Stimulated activated CD4-positive, alpha-beta T cell treated with anti-CD3 and anti-CD28 coated beads, TNF-alpha, amount 100 ng/mL, for 24 hours (primary cell): ENCODE measurements at places on chromosomes 5 and 9.
A peak's percentile ranks its signal among the peaks of the same experiment; 100 is the strongest.

DNA sequence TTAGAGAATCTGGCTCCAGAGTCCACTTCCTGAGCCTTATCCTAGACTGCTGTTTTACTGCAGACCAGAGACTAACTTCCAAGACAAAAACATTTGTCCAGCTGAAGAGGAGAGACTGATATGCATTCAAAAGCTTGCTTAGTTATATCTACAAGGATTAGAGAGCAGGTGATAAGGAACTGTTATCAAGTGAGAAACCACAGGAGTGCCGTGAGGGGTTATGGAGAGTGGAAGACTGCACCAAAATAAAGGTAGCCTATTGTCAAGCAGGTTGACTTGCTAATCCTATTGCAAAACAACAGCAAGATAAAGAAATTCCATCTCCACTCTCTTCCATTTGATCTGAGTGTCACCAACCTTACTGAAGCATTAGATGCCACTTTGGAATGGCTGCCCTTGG is 139.1 kb downstream of the SCAMP1 start:
- no peak for DNase-seq

DNA sequence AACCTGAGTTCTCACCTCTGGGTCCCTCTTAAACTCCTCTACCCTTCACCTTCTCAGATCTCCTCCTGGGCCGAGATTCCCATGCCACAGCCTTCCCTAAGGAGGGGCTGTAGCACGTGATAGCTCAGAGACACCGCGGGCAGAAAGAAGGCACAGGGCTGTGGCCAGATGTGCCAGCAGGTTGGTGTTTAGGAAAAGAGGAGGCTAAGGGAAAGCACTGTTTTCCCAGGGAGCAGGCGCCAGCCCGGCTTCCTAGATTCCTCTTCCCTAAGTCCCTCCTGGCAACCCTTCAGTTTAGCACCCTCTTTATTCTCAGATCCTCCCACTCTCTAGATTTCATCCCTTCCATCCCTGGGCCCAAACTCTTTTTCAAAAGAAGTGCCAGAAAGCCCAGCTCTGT is 59.4 kb upstream of the CCNG1 start:
- DNase-seq: no peak

DNA sequence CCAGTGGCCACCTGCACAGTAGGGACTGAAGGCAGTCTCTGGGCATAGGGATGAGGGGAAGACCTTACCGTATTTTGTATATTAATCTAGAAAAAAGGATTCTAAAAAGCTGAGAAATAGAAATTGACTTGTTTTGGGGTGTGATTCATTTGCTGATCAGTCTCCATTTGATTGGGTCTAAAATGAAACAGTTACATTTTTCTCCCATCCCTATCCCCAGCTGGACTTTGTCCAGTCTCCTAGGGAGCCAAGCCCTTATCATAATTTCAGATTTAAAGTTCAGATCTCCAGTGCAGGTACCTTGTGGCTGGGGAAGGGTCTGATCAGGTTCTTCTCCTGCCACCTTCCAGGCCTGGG is 240.8 kb downstream of the FANCC start:
- no peak for DNase-seq

DNA sequence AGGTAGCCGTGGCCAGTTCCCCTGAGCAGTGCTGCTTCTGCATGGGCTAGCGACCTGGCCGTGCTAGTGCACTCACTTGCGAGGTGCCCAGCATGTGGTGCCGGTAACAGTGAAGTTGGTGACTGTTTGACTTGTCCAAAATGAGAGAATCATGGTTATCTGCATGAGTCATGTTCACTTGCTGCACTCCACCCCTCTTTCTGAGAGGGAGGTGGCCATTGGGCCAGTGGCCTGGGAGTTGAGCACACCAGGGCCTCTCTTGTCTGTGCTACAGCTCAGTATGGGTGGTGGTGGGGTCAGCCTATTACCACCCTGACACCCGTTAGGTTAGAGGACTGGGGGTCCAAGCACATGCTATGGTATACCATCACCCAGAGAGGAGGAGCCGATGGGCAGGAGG is 55.4 kb upstream of the GARNL3 start:
- DNase-seq: no peak

DNA sequence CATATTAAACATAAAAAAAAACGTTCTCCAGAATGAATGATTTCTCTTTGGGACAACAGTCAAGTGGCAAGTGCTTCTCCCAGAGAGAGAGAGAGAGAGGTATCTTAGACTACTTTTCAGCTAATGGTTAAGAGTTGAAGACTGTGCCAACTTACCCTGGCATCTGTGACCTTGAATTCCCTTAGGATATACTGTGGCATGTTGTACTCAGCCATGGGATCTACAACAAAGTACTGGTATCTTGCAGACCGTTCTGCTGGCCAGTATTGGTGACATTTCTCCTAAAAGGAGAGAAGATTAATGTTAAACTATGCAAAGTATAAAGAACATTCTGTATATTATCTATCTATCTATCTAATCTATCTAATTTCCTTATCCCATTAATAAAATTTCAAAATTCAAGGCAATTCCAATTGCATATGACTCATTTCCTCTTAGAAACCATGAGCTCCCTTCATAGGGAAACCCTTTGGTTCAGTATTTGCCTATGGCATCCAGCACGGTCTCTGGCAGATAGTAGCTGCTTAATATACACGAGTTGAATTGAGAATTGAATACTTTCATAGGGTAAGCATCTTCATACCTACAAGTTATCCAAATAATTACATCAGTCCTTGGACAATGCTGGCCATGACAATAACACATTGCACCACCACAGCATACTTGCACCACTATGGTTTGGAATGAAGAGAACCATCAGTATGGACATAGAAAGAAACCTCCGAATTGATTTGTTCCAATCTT is 539.4 kb upstream of the DMAC1 start:
- DNase-seq: no peak

DNA sequence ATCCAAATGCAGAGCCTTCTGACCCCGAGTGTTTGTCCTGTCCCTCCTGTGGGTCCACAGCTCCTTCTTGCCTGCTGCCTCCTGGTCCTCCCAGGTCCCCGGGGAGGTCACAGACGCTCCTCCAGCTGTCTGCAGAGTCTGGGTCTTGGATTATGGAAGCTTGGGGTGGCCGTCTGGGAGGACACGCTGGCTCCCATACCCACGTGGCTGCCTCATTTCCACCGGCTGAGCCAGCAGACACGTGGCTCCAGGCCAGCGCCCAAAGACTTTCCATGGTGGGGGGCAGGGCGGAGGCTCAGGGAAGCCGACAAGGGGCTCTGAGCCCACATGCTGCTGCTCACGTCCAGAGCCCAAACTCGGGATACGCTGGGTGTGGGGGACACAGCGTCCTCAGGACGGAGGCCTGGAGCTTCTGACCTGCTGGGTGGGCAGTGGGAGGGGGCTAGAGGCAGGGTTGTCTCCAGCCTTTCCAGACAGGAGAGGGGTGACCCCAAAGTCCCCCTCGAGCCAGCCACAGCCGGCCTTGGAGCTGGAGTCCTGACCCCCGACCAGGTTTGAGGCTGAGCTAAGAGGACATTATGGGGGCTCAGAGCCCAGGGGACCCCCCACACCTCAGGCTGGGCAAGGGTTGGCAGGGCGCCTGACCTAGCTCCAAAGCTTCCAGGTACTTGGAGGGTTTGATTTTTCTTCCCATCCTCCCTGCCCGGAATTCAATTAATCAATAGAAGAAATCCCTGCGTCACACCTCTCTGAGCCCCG is 24.2 kb upstream of the RNU6ATAC start:
- DNase-seq: no peak

DNA sequence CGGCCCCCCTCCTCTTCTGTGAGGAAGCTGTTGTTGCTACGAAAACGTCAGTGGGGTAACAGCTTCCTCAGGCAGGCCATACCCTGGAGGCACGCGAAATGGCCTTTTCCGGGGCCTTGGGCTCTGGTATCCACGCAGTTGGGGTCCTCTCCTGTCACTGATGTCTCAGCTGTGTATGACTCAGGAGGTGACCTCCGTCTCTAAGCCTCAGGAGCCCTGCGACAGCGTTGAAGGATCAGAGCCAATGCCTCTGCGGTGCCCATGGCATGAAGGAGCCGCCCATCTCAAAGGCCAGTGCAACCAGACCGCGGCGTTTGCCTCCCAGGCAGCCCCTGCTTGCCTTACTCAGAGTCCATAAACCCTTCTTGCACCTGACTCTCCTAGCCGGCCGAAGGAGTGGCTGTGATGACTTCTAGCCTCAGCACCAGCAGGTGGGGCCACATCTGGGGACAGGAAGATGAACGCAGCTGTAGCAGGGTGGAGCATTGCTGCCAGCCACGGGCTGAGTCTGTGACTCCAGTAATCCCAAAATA is 1.0 kb upstream of the MXD3 start:
- peak; percentile 59 for DNase-seq

DNA sequence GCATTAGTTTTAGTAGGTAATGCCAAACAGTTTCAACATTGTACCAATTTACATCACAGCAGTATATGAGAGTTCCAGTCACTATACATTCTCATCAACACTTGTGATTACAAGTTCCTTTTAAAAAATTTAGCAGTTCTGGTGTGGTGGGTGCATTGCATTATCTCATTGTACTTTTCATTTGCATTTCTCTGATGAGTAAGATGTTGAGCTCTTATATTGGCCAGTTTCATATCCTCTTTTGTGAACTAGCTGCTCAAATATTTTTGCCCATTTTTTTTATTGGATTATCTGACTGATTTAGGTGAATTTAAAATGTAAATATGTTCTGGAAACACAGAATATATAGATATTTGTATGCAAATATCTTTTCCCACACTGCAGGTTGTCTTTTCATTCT is 160.9 kb upstream of the NR3C1 start:
- DNase-seq: no peak

- no peak for DNase-seq
Measured at GRCh38 chr5:5387777-5388176, 34.7 kb upstream of the ICE1 start.

GRCh38 chr5:72511366-72511765 is 4.2 kb upstream of the ZNF366 start:
- no peak for DNase-seq

GRCh38 chr5:166712447-166713185 is 1578.8 kb upstream of the WWC1 start:
- DNase-seq: no peak

DNA sequence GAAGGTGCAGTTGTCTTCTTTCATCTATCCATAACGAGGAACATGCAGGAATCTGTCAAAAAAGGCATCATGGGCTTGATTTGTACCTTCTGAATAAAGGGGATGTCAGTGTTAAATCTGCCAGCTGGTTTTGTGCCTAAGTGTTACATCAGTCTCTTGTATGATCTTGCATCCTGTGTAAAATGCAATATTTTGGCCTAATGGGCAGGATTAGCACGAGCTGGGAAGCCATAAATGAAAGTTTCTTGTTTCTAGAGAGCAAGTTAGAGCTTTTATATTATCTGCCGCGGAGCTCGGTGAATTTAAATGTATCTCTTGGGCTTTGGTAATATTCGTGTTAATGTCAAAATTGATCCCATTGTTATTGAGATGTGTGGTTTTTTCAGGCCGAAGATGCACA is 526.1 kb upstream of the WWC1 start:
- no peak for DNase-seq

GRCh38 chr9:127862075-127863011 is 7.9 kb upstream of the ENG start:
- DNase-seq: no peak

DNA sequence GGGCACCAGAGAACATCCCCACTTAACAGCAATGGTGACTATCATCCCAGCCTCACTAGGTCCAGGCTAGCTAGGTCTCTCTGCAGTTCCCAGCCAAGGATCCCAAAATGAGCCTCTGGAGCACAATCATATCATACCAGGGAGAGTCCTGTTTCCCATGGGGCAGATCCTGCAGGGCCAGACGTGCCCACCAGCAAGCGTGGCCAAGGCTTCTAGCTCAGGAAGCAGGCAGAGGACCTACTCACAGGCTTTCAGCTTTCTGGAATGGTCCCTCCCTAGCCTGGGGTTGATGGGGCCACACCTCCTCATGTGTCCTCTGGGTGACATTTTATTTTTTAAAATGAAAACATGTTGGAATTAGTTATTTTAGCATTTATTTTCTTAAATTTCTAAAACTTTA is 45.7 kb upstream of the PITX1 start:
- no peak for DNase-seq

- DNase-seq: no peak
Measured at GRCh38 chr9:100466171-100466828, 6.6 kb upstream of the TMEFF1 start.

- no peak for DNase-seq
Measured at GRCh38 chr9:91253488-91253887, 108.2 kb downstream of the AUH start.

DNA sequence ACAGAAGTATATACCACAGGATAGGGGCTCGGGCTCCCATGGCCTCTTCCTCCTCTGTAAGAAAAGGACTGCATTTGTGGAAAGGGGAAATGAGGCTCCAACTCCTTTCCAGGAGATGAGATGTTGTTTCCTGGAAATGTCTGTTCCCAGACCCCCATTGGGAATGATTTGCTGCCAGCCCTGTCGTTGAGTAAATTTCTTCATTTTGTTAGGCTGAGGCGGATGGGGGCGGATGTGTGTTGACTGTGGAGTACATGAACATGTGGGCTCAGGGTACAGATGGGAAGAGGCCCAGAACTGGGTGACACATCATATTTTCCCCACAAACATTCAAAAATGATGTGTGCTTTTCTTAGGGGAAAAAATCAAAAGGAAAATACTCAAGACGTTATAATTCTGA is 28.8 kb upstream of the TNFAIP8 start:
- DNase-seq: peak; percentile 57

DNA sequence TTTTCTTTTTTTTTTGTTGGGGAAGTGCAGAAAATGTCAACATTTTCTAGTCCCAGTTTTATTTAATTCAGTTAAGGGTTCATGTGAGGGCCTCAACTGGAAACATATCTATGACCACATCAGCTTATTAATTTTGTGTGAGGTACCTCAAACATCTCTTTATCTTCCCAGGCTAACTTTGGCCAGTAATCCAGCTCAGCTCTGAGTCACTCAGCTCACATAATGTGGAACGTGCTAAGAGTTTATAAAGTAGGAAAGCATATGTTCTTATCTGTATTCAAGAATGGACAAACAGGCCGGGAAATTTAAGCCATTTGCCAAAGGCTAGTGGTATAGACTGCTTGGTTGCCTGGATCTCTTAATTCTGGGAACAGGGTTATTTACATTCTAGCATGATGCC is 118.4 kb downstream of the INSYN2B start:
- no peak for DNase-seq

DNA sequence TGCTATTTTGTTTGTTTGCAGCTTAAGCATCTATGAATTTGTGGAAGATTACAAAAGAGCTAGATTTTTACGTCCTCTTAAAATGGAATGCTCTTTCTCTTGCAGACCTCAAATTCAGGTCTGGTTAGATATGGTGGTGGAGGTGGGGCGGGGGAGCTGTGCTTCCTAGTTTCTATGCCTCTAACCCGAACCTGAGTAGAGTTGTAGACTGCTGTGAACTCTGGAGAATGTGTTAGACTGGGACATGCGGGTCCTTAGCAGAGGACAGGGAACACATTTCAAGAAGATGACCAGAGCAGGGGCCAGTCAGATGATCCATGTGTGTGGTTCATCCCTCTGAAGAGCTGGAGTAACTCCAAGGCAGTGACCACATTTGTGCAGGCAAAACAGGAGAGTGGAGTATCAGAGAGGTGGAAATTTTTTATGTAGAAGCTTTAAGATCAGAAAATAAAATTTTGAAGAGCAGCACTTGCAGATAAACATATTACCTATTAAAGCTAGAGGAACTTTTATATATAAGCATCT is 154.9 kb downstream of the FAM174A start:
- DNase-seq: no peak

GRCh38 chr9:129619787-129620668 is 873 bp downstream of the C9orf50 start:
- no peak for DNase-seq
